ENCODE measurements at places on chromosomes 7 and 10. TPM values are rescaled to one million over a fixed set of nuclear protein-coding genes. Genes with fewer than 3 reads are reported as not detected.

SPDYE9 gene
- not detected for total RNA-seq

FANK1 gene
- not detected for total RNA-seq

INHBA gene
- total RNA-seq, result 2.5 TPM

PRPS1L1 gene
- not detected for total RNA-seq
